ENCODE measurements at places on chromosomes 11 and 22.

DNA sequence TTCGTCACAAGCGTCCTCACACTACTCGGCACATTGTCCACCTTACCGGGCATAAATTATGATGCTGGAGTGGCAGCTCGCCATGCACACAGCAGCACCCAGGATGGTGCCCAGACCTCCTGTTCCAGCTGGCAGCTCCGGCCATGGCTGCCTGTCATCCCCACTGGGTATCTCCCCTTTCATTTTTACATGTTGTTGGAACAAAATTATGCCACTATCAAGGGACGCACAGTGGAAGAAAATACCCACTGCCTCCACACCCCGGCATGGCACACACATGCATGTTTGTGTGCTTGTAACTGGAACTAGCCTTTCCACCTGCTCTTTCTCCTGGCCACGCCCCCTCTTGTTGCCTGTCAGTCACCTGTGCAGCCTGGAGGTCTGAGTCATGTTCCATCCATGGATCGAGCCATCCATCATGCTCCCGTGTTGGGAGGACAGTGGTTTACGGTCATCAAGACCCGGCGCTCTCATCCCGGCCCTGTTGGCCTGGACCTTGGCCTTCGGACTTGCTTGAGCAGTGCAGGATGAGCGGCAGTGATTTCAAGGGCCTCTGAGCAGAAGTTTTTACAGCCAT lies 1069.6 kb downstream of the BRD1 start:
- DNase-seq, result no peak

GRCh38 chr11:10856689-10857458 lies 979 bp downstream of the ZBED5 start:
- DNase-seq, result peak; percentile 36

DNA sequence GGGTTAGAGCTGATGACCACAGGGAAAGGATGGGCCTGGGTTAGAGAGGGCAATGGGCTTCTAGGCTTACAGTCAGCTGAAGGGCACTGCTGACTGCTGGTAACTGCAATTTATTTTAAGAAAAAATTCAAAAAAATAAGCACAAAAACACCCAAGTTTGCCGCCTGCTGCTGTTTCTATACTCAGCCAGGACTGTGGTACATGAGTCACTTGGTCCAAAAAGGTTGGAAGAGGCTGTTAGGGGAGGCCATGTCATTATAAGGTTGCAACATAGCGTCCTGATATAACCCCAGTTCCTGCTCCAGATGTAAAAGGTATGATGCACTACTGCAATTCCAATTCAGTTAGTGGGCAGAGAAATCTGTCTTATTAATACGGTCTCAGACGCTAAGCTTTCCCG lies 98.9 kb downstream of the ETS1 start:
- DNase-seq, result no peak

GRCh38 chr22:45207981-45208664 lies 32.6 kb downstream of the KIAA0930 start:
- DNase-seq, result no peak

DNA sequence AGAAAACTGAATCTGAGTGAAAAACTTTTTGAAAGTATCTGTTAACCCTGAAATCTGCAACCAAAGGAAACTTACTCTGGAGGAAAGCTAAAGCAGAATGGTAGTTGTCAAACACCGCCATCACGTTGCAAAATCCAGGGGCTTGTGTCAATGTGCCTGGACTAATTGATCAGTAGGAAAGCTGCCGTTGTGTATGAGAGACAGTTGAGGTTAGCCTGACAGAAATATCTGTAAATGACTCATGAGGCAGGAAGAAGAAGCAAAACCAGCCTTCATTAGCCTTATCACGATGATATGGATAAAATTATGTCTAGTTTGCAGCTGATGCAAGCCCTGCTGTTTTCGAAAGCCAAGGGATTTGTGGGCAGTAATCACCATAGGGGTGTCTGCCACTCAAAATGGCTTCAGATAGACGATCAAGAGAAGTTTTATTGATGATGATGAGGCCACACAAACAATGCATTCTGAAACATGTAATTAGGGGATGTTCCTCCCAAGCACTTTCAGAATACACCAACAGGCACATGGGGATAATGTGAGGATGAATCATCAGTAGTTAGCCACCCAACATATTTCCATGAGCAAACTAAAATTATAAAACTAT lies 8.9 kb downstream of the SCGB1A1 start:
- DNase-seq, result peak; percentile 24

DNA sequence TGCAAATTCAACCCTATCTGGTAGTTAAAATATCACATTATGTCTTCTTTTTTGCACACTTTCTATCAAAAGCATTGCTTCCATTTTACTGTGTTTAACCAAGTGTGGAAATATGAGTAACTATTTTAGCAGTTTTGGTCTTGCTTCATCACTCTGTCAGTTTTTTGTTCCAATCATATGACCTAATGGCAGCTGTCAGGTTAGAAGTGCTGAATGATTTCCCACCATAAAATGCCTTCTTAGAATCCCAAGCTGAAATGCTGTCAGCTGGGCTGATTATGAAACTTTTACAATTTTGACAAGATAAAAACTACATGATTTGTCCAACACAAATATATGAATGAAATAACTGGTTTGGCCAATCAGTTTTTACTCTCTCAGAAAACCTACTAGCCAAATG lies 1654.6 kb upstream of the RAG2 start:
- no peak for DNase-seq

GRCh38 chr22:11628651-11629511 lies 3899.1 kb upstream of the OR11H1 start:
- no peak for DNase-seq

- DNase-seq, result no peak
Measured at GRCh38 chr11:130478204-130478701, 29.8 kb downstream of the ADAMTS15 start.

GRCh38 chr11:40514124-40514523 lies 945.3 kb downstream of the LRRC4C start:
- DNase-seq, result no peak

DNA sequence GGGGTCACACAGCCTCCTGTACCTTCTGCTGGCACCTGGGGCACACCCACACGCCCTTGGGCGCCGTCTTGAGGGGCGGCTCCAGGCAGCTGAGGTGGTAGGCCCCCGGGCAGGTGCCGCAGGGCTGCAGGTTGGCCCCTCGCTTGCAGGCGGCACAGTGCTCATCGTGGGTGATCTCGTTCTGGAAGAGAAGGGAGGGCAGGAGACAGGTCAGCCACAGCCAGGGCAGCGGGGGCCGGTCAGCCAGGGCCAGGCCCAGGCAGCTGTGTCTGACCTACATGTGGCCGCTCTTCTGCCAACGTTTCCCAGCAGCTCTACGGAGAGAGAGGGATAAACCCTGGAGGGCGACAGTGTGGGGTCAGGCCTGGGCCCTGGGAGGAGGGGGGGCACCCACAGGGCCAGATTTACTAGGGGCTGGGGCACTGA lies 121.9 kb downstream of the PHF21B start:
- DNase-seq, result no peak

DNA sequence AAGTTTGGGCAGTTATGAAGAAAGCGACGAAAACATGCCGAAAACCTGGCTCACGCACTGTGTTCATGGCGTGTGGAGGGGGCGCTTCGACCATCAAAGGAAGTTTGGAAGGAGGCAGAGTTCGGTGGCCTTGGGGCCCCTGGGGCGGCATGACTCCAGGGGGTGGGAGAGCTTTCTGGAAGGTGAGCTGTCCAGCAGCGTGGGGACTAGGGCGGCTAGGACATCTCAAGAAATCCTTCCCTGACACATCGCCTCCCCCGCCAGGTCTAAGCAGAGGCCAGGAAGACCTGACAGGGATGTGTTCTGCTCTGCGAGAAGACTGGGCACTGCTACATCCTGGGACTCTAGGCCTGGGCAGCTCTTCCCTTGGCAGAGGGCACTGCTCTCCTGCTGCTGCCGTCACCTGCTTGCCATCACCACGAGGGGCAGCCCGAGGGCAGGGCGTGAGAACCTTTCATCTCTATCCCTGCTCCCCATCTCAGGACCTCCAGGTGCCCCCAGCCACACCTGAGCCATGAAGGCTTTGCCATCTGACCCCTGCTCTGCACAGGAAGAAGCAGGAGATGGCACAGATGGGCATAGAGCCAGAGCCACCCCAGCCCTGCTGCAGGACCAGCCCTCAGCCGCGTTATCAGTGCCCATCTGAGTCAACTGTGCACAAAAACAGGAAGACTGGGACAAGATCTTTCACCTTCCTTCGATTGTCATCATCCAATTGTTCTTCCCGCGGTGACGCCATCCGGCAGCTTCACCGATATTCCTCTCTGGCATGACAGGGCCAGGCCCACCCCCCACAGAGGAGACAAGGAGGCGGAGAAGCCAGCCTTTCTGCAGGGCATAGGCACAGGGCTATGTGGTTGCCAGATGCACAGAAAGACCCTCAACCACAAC lies 12.7 kb downstream of the LINC01488 start:
- no peak for DNase-seq

DNA sequence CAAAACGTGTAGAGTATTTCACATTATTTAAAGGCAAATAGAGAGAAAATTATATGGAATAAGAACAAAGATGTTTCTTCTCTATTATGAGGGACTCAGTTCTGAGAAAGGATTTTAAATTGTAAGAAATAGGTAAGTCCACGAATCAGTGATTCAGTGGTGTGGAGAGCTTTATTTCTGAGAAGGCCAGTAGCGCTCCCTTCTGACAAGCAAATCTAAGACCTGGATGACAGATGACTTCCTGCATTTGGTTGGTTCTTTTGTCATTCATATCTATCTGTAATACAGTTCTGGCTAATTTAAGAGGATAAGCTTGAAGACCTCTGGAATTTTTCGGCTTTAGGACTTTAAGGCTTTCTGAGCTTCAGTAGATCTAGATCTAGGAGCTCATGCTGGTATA lies 7.0 kb downstream of the CD3E start:
- DNase-seq, result no peak

DNA sequence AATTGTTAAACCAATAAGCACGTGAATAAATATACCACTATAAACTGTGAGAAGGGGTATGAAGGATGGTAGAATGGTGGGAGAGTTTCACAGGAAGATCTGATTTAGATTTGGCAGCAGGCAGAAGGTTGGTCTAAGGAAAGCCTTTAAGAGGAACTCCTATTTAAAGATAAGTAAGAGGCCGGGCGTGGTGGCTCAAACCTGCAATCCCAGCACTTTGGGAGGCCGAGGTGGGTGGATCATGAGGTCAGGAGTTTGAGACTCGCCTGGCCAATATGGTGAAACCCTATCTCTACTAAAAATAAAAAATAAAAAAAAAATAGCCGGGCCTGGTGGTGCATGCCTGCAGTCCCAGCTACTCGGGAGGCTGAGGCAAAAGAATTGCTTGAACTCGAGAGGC lies 45.8 kb upstream of the CXCR5 start:
- no peak for DNase-seq

- DNase-seq, result no peak
Measured at GRCh38 chr11:60118338-60118737, 29.9 kb downstream of the MS4A2 start.

DNA sequence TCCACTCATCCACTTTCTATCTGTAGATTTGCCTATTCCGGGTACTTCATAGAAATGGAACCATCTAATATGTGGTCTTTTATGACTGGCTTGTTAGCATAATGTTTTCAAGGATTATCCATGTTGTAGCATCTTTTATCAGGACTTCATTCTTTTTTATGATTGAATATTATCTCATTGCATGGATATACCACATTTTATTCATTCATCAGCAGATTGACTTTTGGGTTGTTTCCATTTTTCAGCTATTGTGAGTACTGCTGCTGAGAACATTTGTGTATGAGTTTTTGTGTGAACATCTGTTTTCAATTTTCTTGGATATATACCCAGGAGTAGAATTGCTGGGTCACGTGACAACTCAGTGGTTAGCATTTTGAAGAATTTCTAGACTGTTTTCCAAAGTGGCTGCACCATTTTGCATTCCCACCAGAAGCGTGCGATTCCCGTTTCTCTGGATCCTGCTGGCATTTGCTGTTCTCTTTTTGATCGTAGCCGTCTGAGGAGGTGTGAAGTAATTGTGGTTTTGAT lies 8.9 kb downstream of the DERL3 start:
- DNase-seq, result no peak

- no peak for DNase-seq
Measured at GRCh38 chr11:32531528-32531927, 52.1 kb upstream of the EIF3M start.

GRCh38 chr11:27701355-27702105 lies 1.3 kb upstream of the BDNF start:
- no peak for DNase-seq

- DNase-seq, result no peak
Measured at GRCh38 chr11:58770627-58771457, 39.1 kb upstream of the GLYAT start.

GRCh38 chr22:45608763-45609180 lies 62.9 kb upstream of the ATXN10 start:
- DNase-seq, result peak; percentile 30

DNA sequence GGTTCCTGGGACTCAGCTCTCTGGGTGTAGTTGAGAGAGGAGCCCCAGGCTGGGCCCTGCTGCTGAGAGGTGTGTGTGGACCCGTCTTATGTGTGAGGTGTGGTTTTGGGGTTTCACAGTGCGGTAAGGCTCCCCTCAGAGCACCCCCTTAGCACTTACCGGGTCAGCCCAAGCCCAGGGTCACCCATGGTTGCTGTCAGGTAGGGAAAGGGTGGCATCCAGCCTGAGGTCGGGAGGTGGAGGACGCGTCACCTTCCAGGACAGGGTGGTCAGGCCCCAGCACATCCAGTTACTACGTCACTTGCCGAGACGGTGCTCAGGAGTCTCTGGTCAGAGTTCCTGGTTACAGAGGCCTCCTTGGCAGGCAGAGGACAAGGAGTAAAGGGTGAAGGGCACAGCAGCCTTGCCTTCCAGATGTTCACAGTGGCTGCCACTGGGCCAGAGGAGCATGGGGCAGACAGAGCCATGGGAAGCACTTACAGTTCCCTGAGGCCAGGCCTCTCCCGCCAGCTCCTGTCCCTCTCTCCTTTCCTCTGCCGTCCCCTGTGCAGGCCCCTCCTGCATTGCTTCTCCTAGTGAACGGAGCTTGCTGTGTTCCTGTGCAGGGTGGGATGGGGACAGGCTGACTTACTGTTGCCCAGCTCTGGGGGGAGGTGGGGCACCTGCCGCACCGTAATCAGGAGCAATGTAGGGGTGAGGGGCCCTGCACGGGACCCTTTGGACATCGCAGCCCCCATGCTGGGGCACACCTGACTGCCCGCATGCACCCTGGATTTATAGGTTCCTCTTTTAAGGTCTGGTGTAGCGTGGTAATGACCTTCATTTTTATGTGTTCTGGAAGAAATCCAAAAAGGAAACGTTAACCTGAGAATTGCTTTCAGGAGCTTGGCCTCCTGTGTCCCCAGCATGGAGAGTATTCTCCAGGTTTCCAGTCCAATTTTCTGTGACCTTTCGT lies 285.9 kb downstream of the TBC1D22A start:
- no peak for DNase-seq

DNA sequence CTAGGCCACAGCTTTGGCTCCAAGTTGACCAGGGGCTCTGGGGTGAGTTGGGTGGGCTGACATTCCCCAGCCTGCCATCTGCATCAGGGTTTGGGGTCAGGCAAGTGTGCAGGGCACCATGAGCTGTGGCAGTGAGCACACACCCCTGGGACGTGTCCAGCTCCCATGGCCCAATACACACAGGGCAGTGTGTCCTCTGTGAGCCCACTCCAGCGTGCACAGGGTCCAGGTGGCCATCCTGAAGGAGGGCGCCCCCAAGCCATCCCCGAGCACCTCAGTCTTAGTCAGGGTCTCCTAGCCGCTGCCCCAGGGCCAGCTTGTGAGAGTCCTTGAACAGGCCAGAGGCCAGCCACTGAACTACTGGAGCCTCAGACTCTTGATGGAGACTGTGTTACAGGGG lies 1.2 kb upstream of the FGF3 start:
- no peak for DNase-seq

- DNase-seq, result no peak
Measured at GRCh38 chr22:23183061-23183698, 2.9 kb downstream of the BCR start.

Data from activated CD4-positive, alpha-beta T cell treated with anti-CD3 and anti-CD28 coated beads, Interleukin-2, amount 10 ng/mL, durations not matched to agents 7 days and 5 days (primary cell).